ENCODE measurements at places on chromosomes 2 and 18.

- no peak for DNase-seq
Measured at GRCh38 chr18:76260941-76261472, 234.0 kb downstream of the ZNF516 start.

- DNase-seq = no peak
Measured at GRCh38 chr2:138238908-138239307, 262.7 kb upstream of the SPOPL start.

- DNase-seq = no peak
Measured at GRCh38 chr2:104531122-104531521, 322.8 kb upstream of the POU3F3 start.

DNA sequence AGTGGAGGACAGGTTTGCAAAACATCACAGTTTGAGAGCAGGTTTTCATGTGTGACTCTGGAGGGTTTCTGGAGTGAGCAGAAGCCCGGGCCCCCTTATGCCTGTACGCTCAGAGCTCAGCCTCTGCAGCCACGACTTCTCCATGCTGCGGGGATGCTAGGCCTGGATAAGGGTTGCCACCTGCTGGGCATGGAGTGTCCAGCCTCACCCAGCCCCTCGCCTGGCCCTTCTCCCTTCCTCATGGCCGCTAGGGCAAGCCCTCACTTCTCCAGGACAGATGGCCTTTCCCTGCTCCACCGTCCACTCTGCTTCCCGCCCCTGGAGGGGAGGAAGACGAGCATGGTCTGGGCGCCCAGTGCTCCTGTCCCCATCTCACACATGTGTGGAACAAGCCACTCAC lies 318.7 kb downstream of the GBX2 start:
- no peak for DNase-seq

DNA sequence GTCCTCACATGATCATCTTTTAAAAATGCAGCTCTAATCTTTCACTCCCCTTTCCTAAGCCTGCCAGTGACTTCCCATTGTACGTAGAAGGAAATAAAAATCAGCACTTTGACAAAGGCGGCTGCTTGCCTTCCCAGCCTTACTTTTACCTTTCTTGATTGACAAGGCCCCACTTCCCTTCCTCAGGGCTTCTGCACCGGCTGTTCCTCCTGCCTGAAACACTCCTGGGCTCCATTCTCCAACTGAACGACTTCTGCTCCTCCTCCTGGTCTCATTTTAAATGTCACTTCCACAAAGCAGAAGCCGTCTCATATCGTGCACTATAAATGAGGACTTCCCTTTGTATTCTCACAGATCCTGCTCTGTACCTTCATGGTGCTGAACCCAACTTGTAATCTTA lies 56.1 kb downstream of the OSBPL6 start:
- no peak for DNase-seq

DNA sequence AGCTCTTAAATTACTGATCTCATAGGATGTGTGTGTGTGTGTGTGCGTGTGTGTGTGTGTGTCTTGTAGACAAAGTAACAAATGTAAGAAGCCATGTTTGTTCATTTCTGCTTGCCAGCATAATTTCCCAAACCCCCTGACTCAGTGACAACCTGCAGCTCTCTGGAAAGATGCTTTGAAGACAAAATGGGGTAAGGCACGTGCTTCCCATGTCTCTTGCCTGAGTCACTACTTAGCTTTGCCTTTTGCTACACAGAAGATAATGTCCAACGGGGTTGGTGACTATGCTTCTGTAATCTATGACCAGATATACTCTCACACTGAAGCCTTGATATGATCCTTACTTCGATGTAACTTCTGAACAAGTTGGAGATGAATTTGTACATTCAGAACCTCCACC lies 332.0 kb downstream of the SLC4A3 start:
- DNase-seq = no peak

DNA sequence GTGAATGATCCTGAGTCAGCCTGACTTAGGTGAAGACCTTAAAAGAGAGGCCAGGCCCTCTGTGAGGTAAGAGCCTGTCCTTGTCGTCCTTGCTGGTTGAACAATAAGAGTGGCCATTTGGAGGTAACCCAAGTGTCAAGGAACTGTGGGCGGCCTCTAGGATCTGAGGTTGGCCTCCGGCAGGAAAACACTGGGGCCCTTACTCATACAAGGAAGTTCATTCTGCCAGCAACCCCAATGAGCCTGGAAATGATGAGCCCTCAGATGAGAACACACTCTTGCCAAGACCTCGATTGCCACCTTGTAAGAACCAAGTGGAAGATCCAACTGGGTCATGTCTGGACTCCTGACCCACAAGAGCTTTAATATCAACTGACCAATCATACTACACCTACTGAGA lies 95.5 kb upstream of the LRATD1 start:
- no peak for DNase-seq

DNA sequence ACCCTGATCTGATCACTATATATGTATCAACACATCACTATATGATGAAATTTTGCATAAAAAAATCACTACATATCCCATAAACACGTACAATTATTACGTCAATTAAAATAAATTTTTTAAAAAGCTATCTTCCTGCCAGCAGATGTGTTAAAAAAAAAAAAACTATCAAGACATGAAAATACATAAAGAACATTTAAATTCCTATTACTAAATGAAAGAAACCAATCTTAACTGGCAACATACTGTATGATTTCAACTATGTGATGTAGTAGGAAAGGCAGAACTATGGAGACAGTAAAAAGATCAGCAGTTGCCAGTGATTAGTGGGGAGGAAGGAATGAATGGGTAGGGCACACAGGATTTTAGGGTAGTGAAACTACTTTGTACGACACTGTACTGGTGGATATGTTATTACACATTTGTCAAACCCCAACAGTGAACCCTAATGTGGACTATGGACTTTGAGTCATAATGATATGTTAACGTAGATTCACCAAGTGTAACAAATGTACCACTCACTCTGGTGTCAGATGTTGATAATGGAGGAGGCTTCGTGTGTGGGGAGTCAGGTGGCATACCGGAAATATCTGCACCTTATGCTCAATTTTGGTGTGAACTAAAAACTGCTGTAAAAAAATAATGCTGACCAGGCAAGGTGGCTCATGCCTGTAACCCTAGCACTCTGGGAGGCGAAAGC lies 27.4 kb downstream of the USP34 start:
- DNase-seq = no peak

DNA sequence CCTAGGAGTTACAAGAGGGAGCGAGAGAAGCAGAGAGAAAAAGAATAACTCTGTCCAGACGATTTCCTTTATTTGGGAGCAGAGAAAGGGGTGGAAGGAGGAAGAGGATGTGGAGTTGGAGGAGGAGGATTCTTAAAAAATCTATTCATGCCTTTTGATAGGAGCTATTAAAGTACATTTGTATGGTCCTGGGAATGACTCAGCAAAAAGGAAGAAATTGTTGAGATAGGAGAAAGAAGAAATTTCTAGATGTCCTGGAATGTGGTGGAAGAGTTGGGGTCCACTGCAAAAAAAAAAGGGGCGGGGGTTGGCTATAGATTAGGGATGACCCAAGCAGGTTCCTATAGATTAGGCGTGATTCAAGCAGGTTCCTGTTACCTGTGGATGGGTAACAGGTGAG lies 32.4 kb upstream of the RPRM start:
- DNase-seq = no peak

Data from activated naive CD4-positive, alpha-beta T cell treated with anti-CD3 and anti-CD28 coated beads, Interleukin-2, amount 50 U/mL, for 16 hours (primary cell).